ENCODE measurements at places on chromosomes 2 and 18. TPM values are rescaled to one million over a fixed set of nuclear protein-coding genes. Genes with fewer than 3 reads are reported as not detected.

GALNT5 gene
- 5.3 TPM for total RNA-seq

RTP5 gene
- not detected for total RNA-seq

SLC66A3 gene
- 23.3 TPM for total RNA-seq

IL36RN gene
- total RNA-seq, result not detected

C2orf81 gene
- total RNA-seq, result 2.4 TPM

CFAP65 gene
- not detected for total RNA-seq

C2orf66 gene
- total RNA-seq, result 0.27 TPM

STK36 gene
- 67.8 TPM for total RNA-seq

COL6A3 gene
- total RNA-seq, result 143 TPM

LAMA3 gene
- not detected for total RNA-seq

MCM6 gene
- total RNA-seq, result 28.3 TPM

UGT1A5 gene
- not detected for total RNA-seq

TTC21B gene
- total RNA-seq, result 22.2 TPM

KCNJ13 gene
- not detected for total RNA-seq

HOXD12 gene
- not detected for total RNA-seq

IL36B gene
- not detected for total RNA-seq

STAMBP gene
- total RNA-seq, result 34.6 TPM

CERS6 gene
- total RNA-seq, result 30.9 TPM

FTCDNL1 gene
- total RNA-seq, result 0.76 TPM

CDH7 gene
- not detected for total RNA-seq

RBMS1 gene
- 161 TPM for total RNA-seq
